ENCODE measurements at places on chromosomes 7 and 10.

DNA sequence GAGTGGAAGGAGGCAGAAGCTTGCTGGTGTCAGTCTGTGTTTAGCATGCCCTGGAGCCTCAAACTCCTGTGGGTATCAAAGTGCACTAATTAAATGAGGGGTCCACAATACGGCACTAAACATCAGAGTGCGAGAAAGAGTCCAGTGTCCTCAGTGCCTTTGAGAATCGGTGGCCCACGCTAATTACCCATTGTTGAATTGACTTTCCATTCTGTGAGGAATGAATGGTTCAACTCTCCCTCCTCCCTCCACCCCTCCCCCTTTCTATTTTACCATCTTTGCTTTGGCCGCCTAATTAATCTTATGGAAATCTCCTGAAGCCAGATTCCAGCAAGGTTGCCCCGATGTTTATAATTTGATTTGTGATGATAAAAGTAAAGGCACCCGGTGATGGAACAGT, 217.8 kb downstream of the TFEC start:
- no peaks in the 10 kb centered on the region for H3K27me3 ChIP-seq
- H3K36me3 ChIP-seq, result no peaks in the 10 kb centered on the region
- H3K4me3 ChIP-seq, result no peak overlapping the region
- no peak overlapping the region for H3K27ac ChIP-seq

- H3K27me3 ChIP-seq, result no peaks in the 10 kb centered on the region
- H3K4me1 ChIP-seq, result no peaks in the 10 kb centered on the region
- no peaks in the 10 kb centered on the region for H3K36me3 ChIP-seq
- no peak overlapping the region for H3K27ac ChIP-seq
- no peak overlapping the region for H3K4me3 ChIP-seq
Measured at GRCh38 chr10:133481086-133481643, 27.4 kb downstream of the SCART1 start.

DNA sequence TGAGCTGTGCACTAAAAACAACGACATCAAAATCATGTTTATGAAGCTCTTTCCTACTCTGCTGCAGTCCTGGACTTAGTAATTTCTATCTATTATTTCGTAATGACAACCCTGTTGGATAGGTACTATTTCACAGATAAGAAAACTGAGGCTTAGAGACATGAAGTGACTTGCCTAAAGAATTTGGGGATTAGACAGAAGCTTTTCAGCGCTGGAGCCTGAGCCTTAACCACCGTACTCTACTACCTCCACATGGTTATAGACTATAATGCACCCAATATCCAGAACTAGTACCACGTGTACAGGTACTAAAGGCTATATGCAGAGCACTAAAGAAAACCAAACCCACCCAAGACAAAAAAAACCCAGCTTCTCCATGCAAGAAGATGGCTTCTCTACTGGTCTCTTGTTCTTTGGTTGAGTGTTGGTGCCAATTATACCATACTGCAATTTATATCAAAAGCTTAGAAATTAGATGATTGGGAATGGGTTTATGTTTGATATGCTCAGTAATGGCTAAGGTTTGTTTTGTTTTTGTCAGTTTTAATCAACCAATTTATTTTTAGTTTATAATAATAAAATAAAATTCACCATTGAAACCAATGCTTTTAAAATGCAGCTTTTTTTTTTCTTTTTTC, 6.5 kb upstream of the SNX10 start:
- no peak overlapping the region for H3K27ac ChIP-seq
- no peaks in the 10 kb centered on the region for H3K27me3 ChIP-seq
- H3K4me3 ChIP-seq, result no peak overlapping the region
- no peak for DNase-seq

DNA sequence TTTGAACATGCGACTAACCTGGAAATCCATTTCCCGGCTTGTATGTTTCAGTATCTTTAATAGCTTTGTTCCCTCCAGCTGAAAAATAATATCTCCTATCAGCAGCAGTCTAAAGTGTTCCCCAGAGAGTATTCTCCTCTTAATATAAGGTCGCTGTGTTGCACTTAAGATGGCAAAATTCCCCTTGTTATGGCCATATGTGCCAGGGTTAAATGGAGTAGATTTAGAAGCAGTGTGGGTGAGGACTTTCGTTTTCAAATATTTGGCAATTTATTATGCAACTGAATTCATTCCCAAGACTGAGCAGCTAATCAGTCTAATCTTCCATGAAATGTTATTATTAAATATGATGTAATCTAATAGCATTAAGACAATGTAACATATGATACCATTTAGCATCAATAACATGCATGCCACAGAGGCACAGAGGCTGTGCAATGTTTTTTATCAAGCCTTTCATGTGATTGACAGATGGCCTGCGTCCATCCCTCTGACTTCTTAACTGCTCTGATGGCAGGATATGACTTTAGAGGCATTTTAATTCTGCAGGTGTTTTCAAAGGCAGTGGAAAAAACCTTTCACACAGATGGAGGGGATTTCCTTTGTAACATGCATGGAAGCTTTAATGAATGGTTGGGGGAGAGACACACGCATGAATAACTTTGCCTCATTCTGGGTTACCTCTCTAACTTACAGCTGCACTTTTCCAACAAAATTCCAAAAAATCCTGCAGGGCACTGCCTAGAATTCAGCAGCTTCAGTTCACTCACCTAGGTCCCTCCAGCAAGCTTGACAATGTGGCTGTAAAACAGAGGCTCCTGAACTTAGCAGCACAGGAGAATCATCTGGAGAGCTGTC, 55.1 kb upstream of the ZPBP start:
- no peaks in the 10 kb centered on the region for H3K36me3 ChIP-seq
- DNase-seq, result no peak
- no peaks in the 10 kb centered on the region for H3K4me1 ChIP-seq
- no peaks in the 10 kb centered on the region for H3K27me3 ChIP-seq
- no peak overlapping the region for H3K4me3 ChIP-seq
- H3K27ac ChIP-seq, result no peak overlapping the region

DNA sequence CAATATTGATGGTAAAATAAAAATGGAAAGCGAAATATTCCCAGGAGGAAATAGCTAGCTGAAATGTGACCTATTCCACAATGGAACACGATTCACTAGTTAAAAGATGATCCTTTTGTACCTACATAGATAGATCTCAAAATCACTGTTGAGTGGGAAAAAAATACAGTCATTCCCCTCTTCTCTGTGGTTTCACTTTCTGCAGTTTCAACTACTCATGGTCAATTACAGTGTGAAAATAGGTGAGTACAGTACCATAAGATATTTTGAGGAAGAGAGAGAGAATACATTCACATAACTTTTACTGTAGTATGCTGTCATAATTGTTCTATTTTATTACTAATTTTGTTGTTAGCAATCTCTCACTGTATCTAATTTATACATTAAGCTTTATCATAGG, 56.0 kb upstream of the COL13A1 start:
- no peak overlapping the region for H3K27ac ChIP-seq
- no peaks in the 10 kb centered on the region for H3K4me1 ChIP-seq
- no peak for DNase-seq

- H3K27me3 ChIP-seq, result no peaks in the 10 kb centered on the region
- no peak overlapping the region for H3K4me3 ChIP-seq
- H3K27ac ChIP-seq, result no peak overlapping the region
- H3K4me1 ChIP-seq, result peaks cover 16% of the 10 kb centered on the region
Measured at GRCh38 chr10:89242345-89242684, 9.3 kb downstream of the LIPA start.
